Activated naive CD4-positive, alpha-beta T cell (primary cell): ENCODE measurements at places on chromosomes 12 and 14.

- DNase-seq = no peak
Measured at GRCh38 chr12:83113945-83114344, 427.2 kb downstream of the TMTC2 start.

DNA sequence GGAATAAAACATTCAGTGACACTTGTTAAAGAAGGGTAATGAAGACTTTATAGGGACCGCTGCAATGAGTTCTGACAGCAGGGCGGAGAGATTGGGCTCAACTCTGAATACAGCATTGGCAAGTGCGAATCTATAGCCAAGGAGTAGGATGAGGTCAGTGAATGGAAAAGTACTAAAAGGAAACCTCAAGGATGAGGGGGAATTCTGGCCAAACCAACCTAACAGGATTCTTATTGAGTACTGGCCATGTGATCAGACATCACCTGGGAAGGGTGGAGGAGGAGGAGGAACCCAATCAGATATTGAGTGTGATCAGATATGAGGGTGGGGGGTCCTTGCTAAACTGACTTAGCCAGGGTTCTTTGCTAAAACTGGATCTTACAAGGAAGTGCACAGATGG lies 31.0 kb downstream of the DRAM1 start:
- DNase-seq = no peak

- DNase-seq = no peak
Measured at GRCh38 chr12:105820429-105821125, 318.2 kb downstream of the NUAK1 start.

DNA sequence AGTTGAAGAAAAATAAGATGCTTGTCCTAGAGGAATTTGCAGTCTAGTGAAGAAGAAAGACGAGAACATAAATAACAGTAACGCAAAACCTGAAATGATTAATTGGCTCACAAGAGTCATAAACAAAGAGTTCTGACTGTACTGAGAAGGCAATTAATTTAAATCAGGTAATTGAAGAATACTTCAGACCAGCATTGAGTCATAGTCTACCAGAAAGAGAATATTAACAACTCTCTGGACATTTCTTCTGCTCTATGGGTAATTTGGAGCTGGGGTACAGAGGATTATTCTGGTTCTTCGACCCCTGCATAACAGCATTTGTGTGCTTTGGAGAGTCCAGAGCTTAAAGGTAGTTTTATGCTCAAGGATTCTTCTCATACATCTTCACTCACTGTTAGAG lies 390.3 kb upstream of the DCN start:
- DNase-seq = no peak

DNA sequence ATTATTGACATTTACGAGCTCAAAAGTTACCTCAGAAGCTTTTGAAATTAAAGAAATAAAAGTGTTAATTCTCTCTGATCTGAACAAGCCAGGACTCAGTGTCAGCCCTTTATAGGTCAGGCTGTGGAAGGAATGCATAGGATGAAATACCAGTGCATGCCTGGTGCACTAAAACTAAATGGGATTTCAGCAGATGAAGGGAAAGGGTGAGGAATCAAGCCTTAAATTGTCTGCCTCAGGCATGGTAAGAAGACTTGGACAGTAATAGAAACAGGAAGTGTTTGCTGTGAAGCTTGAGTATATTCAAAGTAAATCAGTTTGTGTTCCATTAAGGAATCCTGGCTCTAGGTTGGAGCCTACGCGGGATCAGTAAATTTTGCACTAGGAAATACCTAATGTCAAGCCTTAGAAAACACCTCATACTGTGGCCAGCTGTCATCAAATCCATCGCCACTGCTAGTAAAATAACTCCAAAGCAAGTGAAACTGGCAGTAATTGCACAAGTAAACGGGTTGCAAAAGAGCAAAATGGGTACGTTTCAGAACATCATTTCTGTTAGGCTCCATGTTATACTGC lies 76.3 kb downstream of the PDE3A start:
- no peak for DNase-seq

DNA sequence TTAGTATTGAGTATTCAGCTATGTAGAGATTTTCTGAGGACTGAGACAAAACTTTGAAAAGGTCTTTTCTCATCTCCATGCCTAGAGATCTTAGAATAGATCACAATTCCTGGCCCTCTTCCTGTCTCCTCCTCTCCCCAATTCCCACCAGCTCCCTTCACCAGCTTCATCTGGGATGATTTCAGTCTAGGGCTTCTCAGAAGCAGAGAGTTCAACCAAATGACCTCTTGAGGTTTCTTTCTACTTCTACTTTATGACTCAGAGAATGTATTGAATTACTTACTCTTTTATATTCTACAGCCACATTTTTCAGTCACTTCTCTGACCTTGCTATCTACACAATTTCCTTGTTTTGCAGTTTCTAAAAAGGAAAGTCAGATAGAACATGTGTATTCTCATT lies 19.4 kb upstream of the SNX6 start:
- DNase-seq = no peak

GRCh38 chr12:39620659-39621658 lies 1.4 kb upstream of the ABCD2 start:
- DNase-seq = no peak

- no peak for DNase-seq
Measured at GRCh38 chr12:64569923-64570691, 40.2 kb upstream of the RASSF3 start.

DNA sequence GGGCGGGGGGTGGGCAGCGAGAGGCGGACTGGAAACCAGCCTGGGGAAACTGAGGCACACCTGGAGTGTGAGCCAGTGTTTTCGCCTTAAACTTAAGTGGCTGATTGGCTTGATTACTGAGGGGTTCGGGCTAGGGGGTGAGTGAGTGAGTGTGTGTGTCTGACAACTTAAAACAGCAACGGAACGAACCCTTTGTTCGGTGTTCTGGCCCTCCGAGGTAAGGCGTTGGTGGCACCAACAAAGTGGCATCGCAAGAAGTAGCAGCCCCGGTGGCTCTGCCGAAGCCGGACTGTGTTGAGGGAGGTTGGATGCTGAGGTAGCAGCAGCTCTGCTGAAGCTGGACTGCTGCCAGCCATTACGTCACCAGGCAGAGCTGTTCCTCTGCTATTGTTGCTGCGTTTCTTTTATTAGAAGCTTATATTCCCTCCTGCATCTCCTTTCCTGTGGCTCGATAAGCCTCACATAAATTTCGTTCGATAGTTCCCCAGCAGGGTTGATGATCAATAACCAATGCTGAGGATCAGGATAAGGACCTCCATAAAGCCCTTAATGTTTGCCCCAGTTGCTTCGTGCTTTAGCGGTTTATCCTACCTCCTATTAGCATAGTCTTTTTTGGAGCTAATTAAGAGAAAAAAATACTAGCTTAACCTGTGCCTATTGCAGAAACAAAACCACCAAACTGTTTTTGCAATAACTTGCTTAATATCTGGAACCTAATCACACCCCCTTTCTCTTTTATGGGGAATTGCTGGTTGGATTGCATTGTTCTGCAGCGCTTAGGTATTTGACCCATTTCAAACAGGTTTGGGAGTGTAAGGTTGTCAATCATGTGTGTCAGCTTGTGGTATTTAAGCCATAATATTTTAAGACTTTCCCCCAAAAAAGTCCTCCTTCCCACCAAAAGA lies 1.3 kb downstream of the GPR137C start:
- DNase-seq = peak; percentile 64

DNA sequence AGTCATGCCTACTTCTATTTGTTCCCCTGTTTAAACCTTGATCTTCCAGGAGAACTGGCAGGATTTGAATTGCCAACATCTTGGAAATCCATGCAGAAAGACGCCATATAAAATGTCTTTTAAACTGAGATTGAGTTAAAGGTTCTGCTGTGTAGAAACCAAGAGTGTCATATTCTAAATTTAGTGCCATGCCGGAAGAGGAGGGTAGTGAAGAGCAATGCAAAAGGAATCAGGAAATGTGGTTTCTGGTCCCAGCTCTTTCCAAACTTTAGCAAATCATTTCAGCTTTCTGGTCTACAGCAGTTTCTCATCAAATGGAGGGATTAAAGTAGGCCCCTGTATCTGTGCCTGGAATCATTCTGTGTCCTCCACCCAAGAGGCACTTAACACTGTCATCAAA lies 85.7 kb downstream of the BTG1 start:
- DNase-seq = no peak

GRCh38 chr12:32476446-32476845 lies 77.1 kb downstream of the FGD4 start:
- DNase-seq = no peak

- DNase-seq = no peak
Measured at GRCh38 chr12:110123919-110124268, 263 bp upstream of the IFT81 start.

DNA sequence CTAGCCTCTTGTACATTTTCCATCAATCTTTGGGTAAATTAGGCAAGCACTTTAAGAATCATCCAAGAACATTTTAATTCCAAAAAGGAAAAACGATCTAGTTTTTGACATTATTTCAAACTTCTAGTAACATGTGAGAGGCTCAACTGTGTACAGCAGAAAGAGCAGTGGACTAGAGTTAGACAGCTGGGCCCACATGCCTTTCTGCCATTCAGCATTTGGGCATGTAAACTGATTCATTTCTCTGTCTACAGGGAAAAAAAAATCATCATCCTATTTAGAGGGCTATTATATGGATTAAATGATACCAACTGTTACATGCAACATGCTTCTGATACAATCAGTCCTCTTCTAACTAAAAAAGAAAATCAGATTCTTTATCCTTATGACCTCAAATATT lies 17.7 kb downstream of the ATP2B1 start:
- DNase-seq = no peak

DNA sequence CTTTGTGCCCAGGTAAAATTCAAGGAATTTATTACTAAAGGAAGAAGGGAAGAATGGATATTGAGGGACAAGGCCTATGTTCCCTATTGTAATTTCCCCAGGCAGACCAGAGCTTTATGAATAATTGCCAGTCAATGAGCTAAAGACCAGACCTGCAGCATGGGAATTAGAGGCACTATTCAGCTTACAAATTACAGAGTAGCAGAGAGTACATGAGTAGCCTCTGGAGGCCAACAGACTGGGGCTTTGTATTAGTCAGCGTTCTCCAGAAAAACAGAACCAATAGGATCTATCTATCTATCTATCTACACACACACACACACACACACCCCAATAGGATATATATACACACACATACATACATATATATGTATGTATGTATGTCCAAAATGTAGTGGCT lies 120.0 kb upstream of the RPH3A start:
- no peak for DNase-seq

- no peak for DNase-seq
Measured at GRCh38 chr12:27246774-27247173, 2.7 kb downstream of the STK38L start.

GRCh38 chr12:121990114-121990647 lies 31.5 kb upstream of the BCL7A start:
- no peak for DNase-seq

- no peak for DNase-seq
Measured at GRCh38 chr12:93121729-93122488, 192.8 kb upstream of the EEA1 start.

DNA sequence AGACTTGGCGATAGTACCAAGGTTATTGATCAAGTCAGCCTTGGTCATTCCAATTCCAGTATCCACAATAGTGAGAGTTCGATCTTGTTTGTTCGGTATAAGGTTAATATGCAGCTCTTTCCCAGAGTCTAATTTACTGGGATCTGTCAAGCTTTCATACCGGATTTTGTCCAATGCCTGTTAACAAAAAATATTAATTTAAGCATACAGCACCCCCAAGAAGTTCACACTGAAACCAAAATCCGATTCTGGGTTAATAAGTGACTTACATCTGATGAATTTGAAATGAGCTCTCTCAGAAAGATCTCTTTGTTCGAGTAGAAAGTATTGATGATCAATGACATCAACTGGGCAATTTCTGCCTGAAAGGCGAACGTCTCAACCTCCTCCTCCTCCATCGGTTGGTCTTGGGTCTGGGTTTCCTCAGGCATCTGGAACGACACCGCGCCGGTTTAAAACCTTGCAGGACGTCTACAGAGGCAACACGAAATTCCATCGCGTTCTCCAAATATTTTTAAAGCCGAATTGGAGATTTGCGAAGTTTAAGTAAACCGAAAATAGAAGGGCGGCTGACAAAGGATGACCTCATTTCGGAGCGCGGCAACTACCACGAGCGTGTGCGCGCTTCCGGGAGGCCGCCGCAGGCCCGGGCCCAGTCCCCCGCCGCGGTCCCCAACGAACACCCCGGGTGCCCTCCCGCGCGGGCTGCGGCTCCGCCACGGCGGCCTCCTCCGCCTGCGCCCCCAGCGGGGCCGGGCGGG lies 716 bp downstream of the HSP90AA1 start:
- peak; percentile 31 for DNase-seq

DNA sequence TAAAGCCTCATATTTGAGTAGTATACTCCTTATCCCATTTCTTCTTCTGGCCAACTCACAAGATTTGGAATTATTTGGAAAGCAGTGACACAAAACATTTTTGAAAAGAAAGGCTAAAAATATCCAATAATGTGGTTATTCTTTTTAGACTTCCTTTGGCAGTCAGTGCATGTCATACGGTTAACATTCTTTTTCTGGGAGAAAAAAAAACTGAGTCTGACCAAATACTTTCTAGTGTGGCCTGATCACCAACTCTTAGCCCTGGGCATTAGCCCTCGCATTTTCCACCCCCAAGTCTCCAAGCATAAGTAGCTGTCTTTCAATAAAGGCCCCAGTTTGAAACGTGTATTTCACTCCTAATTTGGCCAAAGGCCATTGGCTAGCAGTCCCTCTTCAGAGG lies 5.9 kb downstream of the RASSF3 start:
- no peak for DNase-seq

- no peak for DNase-seq
Measured at GRCh38 chr14:55070981-55071411, 19.5 kb downstream of the MAPK1IP1L start.

DNA sequence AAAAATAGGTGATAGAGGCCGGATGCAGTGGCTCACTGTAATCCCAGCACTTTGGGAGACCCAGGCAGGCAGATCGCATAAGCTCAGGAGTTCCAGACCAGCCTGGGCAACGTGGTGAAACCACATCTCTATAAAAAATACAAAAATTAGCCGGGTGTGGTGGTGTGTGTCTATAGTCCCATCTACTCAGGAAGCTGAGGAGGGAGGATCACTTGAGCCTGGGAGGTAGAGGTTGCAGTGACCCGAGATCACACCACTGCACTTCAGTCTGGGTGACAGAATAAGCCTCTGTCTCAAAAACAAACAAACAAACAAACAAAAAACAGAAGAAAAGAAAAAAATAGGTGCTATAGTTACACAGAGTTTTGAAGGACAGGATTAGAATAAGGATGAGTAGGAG lies 142.1 kb downstream of the SAMD4A start:
- DNase-seq = no peak

DNA sequence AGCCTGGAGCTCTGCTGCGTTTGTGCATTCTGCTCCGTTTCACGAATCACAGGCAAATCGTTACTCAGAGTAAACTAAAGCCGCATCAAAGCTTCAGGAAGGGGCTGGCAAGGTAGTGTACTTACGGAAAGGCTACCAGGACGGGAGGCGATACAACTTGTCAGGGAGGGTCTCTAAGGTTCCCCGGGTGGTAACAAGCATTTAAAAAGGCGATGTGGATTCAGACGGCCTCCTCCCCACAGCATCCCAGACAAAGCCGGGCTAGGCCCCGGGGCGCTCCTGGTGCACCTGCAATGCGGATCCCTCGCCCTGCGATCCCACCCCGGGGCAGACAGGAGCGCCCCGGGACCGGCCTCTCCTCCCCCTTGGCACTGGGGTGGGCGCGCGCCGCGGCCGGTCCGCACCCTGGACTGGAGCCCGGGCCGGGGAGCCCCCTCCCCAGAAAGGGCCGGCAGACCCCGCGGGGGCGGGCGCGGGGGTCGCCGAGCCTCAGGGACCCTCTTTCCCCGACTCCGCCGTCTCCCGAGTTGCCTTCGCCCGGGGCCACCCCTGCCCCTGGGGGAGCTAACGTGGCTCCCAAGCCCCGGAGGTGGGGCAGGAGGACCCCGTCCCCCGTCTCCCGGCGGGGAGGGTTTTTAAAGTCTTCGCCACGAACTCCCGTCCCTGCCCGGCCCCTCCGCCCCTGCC lies 718 bp downstream of the CCDC92 start:
- no peak for DNase-seq
